Heart left ventricle (tissue), 16 donors: ENCODE measurements at places on chromosomes 6 and 20.

DNA sequence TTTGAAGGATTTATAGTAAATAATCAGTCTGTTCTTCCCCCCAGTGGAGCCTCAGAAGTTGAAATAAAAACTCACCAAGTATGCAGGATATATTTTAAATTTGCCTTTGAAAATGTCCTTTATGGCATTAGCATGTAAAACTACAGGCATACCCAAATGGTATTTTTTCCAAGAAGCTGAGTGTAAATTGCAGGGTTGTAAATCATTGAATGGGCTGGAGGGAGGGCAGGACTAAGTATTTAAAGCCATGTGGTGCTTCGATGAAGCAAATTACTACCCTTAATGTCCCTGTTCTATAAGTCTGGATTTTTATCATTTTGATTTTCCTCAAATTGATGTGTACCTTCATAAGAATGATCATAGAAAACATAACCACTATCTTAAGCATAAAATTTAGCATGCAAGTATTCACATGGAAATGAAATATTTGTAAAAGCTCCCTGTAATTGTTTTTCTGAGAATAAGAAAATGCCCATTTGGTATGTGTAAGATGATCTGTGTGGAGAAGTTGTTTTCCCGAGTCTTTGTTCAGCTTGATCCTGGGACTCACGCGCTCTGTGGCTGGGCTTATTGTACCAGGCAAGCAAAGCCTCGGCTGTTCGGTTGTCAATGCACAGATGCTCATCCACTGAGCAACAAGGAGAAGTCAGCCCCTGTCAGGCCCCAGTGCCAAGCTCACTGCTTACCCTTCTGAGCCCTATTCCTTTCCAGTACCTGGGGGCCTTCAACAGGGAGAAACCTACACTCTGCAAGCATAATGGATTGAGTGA is 66.7 kb downstream of the CD164 start:
- DNase-seq, result no peak

- no peak for DNase-seq
Measured at GRCh38 chr6:19327661-19328060, 509.5 kb upstream of the ID4 start.

- DNase-seq, result no peak
Measured at GRCh38 chr6:7785243-7786035, 59.5 kb downstream of the BMP6 start.

- no peak for DNase-seq
Measured at GRCh38 chr6:31510007-31510406, 12.1 kb downstream of the MICB start.

DNA sequence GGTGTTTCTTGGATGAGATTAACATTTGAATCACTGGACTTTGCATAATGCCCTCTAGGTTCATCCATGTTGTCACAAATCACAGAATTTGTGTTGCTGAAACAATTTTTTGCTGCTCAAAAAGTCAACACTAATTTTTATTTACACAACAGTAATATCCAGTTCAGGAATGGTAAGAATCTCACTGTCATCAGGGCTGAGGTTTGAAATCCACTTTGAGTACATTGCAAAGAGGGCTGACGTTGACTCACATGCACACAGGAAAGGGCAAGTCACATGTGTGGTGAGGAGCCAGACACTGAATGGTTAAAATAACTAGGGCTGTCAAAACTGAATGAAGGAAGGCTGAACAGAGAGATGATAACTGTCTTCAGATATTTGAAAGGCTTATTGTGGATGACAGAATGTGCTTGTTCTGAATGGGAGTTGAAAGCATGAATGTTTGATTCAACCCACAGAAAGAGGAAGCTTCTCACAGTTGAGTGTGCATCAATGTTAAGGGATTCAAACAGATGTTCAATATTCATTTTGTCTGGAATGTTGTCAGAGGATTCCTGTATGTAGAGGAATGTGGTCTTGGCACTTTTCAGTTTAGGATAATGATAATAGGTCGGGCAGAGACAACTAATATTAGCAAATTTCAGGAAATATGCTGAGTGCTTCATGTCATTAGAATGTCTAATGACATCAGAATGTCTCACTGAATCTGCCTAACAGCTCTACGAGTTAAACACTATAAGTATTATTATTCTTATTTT is 3.6 kb upstream of the ADGRG6 start:
- DNase-seq, result no peak

- DNase-seq, result no peak
Measured at GRCh38 chr6:90065173-90065572, 170.9 kb downstream of the GJA10 start.

DNA sequence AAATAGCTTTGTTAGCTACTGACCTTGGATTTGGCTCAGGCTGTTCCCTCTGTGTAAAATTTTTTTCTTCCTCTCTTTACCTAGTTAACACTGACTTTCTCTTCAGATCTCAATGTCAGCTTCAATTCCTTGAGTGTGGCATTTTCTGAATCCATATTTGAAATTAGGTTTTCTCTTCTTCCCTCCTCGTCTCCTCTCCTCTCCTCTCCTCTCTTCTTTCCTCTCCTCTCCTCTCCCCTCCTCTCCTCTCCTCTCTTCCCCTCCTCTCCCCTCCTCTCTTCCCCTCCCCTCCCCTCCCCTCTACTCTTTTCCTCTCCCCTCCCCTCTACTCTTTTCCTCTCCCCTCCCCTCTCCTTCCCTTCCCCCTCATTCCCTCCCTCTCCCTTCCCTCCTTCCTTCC is 453.3 kb downstream of the BMP2 start:
- DNase-seq, result no peak

- DNase-seq, result no peak
Measured at GRCh38 chr6:80579391-80580023, 473.0 kb downstream of the BCKDHB start.

DNA sequence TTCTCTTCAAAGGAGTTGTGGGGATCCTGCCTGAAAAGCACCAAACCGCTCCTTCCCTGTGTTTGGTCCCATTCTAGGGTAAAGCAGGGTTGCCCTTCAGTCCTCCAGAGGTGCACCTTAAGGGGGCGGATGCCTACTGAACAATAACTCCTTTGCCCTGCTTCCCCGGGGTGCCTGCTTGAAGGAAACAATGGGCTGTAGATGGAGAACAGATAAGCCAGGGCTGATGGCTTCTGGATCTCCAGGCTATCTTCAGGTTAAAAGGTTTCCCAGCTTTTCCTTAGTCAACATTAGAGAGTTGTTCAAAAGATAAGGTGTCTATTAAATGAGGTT is 5.4 kb upstream of the PRDM1 start:
- DNase-seq, result no peak
